ENCODE measurements at places on chromosomes 6 and 20. TPM values are rescaled to one million over a fixed set of nuclear protein-coding genes. Genes with fewer than 3 reads are reported as not detected.

- DNase-seq: no peak
These were observed 111.4 kb upstream of the EMILIN3 start for GRCh38 chr20:41478026-41478425.

- no peak for DNase-seq
These were observed 5.6 kb upstream of the SLC4A11 start for GRCh38 chr20:3244613-3245012.

DNA sequence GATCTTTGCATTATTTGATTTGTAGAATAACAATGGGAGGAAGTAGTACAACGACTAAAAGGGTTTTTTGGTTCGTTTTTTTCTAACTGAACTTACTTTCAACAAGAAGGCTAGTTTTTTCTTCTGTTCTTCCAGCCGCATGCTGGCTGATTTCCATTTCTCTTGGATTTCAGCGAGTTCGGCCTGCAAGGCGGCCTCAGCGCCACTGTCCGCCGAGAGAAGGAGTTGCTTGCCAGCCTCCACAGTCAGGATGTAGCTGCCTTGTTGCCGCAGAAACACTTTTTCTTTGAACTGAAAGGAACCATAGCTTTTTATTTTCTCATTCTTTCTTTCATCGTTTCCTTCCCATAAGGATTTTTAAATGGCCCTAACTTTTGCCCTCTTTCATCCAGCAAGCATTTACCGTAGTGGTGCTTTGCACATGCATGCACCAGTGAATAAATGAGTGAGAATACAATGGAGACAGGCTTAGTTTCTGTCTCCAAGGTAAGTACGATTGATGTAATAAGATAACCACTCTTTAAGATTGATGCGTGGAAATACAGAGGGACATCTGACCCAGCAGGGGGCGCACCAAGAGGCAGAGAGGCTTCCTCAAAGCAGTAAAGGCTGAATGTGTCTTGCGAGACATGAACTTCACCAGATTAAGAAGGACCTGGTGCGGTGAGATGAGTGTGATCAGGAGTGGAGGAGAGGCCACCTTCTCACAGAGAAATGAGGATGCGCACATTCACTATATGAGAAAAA is 398.8 kb downstream of the ESR1 start:
- DNase-seq: peak; percentile 16

DNA sequence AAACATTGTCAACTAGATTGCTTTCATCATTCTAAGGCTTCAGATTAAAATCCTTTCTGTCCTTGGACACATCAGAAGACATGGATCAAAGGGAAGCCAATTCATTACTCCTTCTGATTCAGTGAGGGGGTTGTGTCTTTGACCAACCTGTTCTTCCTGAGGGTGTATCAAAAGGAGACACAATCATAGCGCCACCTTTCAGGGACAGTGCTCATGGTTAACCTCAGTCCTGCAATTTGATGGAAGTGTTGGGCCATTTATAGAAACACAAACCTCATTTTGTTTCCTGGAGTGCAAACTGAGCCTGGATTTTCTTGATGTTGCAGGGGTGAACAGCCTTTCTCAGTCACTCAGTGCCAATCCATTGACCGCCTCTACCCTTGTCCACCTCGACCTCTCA is 163.9 kb upstream of the SCGN start:
- no peak for DNase-seq

DNA sequence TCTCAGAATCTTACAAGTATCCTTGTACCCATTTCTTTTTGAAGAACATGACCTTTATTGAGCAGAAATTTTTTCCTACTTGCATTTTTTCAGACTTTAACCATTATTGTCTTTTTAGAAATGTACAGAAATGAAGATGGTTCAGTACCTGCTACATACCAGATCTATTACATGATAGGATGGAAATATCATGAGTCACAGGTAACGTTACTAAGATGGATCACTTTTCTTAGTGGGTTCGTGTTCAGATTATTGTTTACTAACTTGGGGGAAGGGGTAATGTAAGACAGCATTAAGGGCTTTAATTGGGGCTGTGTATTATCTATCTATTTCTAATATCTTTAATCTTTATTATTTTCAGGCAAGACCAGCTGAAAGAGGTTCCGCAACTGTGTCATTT is 31.9 kb downstream of the NDUFAF5 start:
- DNase-seq: peak; percentile 72

DNA sequence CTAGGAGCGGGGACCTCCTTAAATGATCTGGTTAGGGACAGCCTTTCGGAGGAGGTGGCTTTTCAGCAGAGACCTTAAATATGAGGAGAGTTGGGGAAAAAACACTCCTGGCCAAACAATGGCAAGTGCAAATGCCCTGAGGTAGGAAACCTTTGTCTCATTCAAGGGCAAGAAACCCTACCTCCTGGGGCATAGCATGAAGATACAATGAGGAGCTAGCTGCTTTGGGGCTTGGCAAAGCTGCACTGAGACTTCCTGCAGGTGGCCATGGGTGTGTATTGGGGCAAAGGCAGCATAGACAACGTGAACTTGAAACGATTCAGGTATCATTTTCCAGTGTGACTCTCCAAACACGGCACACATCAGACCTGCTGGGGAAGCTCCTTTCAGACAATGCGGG is 30.7 kb downstream of the PMEPA1 start:
- no peak for DNase-seq

DNA sequence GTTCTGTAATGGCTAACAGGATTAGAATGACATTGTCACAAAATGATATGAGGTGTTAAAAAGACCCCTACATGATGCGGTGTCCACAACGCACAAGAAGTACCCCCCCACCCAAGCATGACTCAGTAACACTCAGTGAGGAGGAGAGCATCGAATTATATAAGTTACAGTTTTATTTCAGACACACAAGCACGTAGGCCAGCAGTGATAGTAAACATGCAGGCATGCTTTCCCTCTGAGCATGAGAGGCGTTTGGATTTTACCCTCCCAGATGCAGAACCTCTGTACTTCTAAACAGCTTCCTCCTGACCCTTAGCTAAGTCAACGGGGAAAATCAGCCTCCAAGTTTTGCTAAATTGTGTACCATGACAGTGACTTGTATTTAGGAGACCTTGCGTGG is 23.9 kb downstream of the GNAS start:
- no peak for DNase-seq

- no peak for DNase-seq
These were observed 15.7 kb upstream of the TGM3 start for GRCh38 chr20:2280082-2280481.

DNA sequence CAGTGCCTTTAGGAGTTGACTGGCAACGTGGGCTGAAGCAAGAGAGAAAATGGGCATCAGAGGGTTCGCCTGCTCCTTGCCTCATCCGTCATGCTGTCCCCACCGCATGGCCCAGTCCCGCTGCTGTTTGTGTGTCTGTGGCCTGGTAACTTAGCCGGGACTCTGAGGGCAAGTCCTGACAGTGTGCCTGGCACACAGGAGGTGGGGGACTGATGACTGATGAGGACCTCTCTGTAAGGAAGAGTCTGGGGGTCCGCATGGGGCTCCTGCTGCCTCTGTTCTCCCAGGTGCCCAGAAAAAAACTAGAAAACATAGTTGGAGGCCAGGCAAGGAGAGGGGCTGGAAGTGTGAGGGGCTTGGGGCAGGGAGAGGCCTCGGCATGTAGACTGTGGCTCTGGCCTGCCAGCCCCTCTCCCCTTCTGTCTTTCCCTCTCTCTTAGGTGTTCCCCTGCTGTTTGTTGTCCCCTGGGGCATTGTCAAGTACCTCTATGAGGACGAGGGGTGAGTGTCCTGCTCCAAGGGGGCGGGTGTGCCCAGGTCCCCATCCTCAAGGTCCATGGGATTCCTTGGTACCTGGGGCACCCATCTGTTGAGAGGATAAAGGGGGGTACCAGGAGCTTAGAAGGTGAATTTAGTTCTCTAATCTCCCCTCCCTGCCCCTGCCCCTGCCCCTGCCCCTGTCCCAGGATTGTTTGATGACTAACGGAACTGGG is 29.5 kb downstream of the GLP1R start:
- no peak for DNase-seq

FKBP5 gene
- total RNA-seq: 29.5 TPM

CCDC170 gene
- total RNA-seq: not detected

EBF4 gene
- total RNA-seq: 0.64 TPM

PNPLA1 gene
- 0.26 TPM for total RNA-seq

MOG gene
- total RNA-seq: not detected

Data from bronchial epithelial cell (primary cell).